ENCODE measurements at places on chromosomes 16 and 17.
A peak's percentile ranks its signal among the peaks of the same experiment; 100 is the strongest.

- no peak overlapping the region for H3K27ac ChIP-seq
- no peak for DNase-seq
These were observed 169.2 kb downstream of the LAT start for GRCh38 chr16:29154088-29154487.

DNA sequence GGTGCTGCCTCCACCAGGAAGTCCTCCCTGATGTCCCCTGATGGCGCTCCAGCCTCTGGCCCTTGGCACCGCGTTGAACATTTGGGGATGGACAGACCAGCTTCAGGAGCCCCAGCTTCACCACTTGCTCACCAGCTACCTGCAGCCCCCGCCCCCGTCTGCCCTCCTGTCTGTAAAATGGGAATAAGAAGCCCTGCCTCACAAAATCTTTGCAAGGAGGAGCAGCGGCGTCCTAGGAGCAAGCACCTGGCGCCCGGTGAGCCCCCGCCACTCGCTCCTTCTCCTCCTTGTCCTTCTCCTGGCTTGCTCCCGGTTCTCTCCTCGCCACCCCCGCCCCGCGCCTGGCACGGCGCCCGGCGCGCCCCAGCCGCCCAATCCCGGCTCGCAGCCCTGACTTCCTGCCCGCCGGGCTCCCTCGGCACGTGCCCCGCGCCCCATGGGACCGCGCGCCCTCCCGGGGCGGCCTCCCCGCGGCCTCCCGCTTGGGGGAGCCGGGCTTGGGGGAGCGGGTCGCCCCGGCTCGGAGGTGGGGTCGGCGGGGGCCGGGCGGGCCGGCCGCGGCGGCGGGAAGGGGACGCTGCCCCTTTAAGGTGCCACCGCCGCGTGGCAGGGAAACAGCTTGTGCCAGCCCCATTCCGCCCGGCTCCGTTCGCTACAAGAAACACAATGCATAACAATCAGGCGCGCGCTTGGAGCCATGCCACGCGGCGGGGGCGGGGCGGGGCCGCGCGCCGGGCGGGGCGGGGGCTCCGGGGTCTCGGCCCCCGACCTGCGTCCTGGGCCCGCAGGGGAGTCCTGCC, 9.1 kb upstream of the PPP1R1B start:
- peak overlapping the region; percentile 70 for H3K27ac ChIP-seq
- no peaks in the 10 kb centered on the region for H3K36me3 ChIP-seq
- DNase-seq, result no peak
- peak overlapping the region; percentile 74 for H3K4me3 ChIP-seq
- peaks cover 7% of the 10 kb centered on the region for H3K27me3 ChIP-seq
- peaks cover 19% of the 10 kb centered on the region for H3K4me1 ChIP-seq

DNA sequence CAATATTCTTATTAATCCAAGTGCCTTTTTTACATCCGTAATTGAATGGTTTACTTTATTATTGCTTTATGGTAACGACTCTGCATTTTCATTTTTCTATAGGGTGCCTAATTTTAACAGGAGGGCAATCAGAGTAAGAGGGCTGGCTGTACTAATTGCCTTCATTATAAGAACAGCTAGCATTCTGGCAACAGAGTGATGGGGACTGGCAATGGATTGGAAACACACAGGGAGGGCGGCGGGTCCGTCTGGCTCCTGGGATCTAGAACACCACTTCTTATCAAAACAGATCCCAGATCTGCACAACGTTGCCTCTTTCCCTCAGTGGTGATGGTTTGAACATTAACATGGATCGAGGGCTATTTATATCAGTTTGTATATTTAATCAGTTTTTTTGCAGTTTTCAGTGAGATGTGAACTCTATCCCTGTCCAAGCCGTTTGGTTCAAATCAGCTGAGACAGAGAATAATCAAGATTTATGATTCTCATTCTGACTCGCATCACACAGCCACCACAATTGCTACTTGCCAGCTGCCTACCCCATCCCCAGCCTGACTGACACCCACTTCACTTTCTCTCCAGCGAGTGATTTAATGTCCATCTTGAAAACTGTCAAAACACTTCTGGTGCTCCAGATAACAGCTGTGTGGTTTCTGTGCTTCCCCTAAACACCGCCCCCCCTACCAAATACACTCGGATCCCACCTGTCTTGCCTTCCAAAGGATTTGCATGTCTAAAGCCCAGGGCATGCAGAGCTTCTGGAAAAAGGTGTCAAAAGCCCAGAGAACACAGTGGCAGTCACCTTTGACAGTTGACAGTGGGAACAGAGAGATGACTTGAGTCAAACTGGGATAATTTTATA, 327.9 kb downstream of the HS3ST4 start:
- no peak overlapping the region for H3K27ac ChIP-seq
- H3K4me1 ChIP-seq, result no peaks in the 10 kb centered on the region
- H3K4me3 ChIP-seq, result no peak overlapping the region
- H3K36me3 ChIP-seq, result no peaks in the 10 kb centered on the region
- DNase-seq, result no peak

DNA sequence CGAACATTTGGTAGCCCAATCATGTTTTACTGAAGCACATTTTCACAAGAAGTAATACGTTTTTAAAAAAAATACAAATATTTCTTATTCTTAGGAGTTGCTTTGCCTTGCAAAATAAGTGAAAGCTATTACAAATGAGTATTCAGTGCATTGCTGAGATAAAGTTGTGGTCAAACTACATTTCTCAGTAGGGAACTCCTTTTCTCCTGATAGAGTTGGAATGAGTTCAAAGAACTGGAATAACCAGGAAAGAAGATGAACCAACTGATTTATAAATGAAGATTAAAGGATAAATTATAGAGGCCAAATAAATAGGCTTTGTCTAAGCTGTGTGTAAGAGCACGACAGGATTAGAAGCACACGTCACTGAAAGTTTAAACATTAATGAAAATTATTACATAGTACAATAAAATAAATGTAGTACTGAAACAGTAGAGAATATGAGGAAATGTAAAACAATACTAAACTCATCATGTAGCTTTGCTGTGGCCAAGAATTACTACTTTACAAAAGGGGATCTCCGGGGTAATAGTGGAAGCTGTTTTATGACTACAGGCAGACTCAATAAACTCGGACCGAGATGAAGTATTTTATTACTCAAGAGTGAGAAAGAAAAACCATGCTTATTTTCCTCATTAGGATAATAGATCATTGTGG, 73.6 kb downstream of the KCNJ2 start:
- no peak overlapping the region for H3K27ac ChIP-seq
- H3K4me3 ChIP-seq, result no peak overlapping the region
- no peaks in the 10 kb centered on the region for H3K27me3 ChIP-seq
- H3K4me1 ChIP-seq, result no peaks in the 10 kb centered on the region

- H3K4me3 ChIP-seq, result no peak overlapping the region
- no peaks in the 10 kb centered on the region for H3K27me3 ChIP-seq
- no peak overlapping the region for H3K27ac ChIP-seq
- H3K4me1 ChIP-seq, result peaks cover 60% of the 10 kb centered on the region
- DNase-seq, result no peak
These were observed 8.2 kb upstream of the CCL2 start for GRCh38 chr17:34246881-34247280.

DNA sequence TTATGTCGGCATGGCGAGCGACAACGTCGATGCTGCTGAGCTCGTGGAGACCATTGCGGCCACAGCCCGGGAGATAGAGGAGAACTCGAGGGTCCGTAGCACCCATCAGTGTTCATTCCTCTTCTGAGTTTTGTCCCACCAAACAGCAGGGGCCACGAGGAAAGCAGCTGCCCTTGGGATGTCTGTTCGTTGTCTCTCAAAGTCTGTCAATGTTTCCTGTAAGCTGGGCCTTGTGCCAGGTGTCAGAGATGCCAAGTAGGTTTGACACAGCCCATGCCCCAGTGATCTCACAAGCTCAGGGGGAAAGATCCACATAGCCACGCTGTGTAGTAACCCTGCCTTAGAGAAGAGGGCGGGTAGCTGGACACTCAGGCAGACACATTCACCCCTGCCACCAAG, 22.6 kb downstream of the NTAN1 start:
- H3K4me1 ChIP-seq, result peaks cover 17% of the 10 kb centered on the region
- peaks cover 94% of the 10 kb centered on the region for H3K36me3 ChIP-seq
- no peaks in the 10 kb centered on the region for H3K27me3 ChIP-seq
- no peak overlapping the region for H3K4me3 ChIP-seq

DNA sequence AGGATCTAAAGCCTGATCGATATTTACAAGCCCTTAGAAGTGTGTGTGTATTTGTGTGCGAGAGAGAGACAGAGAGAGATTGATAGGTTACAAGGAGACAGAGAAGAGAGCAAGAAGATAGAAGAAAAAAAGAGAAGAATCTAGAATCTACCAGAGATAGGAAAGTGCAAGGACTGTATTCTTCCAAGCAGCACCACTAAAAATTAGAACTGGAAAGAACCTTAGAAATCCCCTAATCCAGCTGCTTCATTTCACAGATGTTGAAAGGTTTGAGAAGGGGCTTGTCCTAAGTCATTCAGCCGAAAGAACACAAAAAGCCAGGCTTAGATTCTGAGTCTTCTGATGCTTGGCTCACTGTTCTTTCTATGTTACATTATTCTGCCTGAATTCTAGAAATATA, 92.2 kb downstream of the HS3ST3A1 start:
- H3K27ac ChIP-seq, result no peak overlapping the region
- H3K4me3 ChIP-seq, result no peak overlapping the region
- no peaks in the 10 kb centered on the region for H3K4me1 ChIP-seq
- DNase-seq, result no peak

DNA sequence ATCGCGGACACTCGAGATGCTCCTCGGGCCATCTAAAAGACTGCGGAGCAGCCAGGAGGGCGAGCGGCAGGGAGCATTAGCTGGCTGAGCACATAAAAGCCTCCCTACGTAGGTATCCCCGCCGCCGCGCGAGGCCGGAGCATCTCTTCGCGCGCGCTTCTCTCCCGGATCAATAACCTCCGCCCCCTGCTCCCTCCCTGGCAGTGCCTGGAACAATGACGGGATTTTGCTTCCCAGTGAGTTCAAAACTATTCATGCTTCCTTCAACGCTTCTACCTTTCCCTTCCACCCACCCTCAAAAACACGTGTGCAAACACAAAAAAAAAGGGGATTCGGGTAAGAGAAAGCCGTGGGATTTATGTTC, 984 bp downstream of the CENPV start:
- H3K27ac ChIP-seq, result no peak overlapping the region
- peaks cover 17% of the 10 kb centered on the region for H3K4me1 ChIP-seq
- H3K36me3 ChIP-seq, result peaks cover 6% of the 10 kb centered on the region
- DNase-seq, result no peak

DNA sequence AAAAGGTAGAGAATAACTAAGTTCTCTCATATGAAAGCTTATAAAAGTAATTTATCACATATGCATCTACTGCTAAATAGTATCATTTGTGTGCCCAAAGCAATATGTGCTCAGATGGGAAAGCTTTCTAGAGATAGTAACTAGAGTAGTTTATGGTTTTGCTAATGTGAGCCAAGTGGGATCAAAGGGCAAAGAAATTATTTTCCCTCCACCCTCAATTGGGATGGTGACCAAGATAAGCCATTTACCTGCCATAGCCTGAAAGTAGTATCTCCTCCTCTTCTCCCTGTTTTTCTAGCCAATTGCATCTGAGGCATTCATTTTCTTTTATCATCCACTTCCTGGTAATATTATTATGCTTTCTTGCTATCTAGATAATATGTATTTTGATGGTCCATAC, 41.9 kb upstream of the KCNJ16 start:
- H3K36me3 ChIP-seq, result no peaks in the 10 kb centered on the region
- no peaks in the 10 kb centered on the region for H3K4me1 ChIP-seq
- no peak overlapping the region for H3K27ac ChIP-seq
- H3K4me3 ChIP-seq, result no peak overlapping the region
- no peaks in the 10 kb centered on the region for H3K27me3 ChIP-seq

- H3K36me3 ChIP-seq, result no peaks in the 10 kb centered on the region
- no peak for DNase-seq
- H3K4me3 ChIP-seq, result no peak overlapping the region
- no peak overlapping the region for H3K27ac ChIP-seq
These were observed 245.5 kb downstream of the STX8 start for GRCh38 chr17:9330141-9330540.

- no peak overlapping the region for H3K27ac ChIP-seq
- peaks cover 79% of the 10 kb centered on the region for H3K36me3 ChIP-seq
- DNase-seq, result no peak
These were observed 33.1 kb downstream of the NLRC5 start for GRCh38 chr16:57022445-57022844.

- H3K4me1 ChIP-seq, result no peaks in the 10 kb centered on the region
- H3K27ac ChIP-seq, result no peak overlapping the region
- H3K4me3 ChIP-seq, result no peak overlapping the region
- no peaks in the 10 kb centered on the region for H3K36me3 ChIP-seq
- H3K27me3 ChIP-seq, result no peaks in the 10 kb centered on the region
- no peak for DNase-seq
These were observed 200.3 kb downstream of the CYLD start for GRCh38 chr16:50942143-50942542.

GRCh38 chr16:86978445-86979030, 338.7 kb downstream of the C16orf95 start:
- H3K36me3 ChIP-seq, result no peaks in the 10 kb centered on the region
- no peak overlapping the region for H3K27ac ChIP-seq
- peaks cover 14% of the 10 kb centered on the region for H3K27me3 ChIP-seq
- H3K4me3 ChIP-seq, result no peak overlapping the region
- peaks cover 4% of the 10 kb centered on the region for H3K4me1 ChIP-seq

GRCh38 chr16:29891525-29892457, 7.6 kb downstream of the SEZ6L2 start:
- H3K27me3 ChIP-seq, result peaks cover 2% of the 10 kb centered on the region
- H3K4me1 ChIP-seq, result no peaks in the 10 kb centered on the region
- H3K36me3 ChIP-seq, result no peaks in the 10 kb centered on the region
- no peak overlapping the region for H3K4me3 ChIP-seq
- H3K27ac ChIP-seq, result no peak overlapping the region

DNA sequence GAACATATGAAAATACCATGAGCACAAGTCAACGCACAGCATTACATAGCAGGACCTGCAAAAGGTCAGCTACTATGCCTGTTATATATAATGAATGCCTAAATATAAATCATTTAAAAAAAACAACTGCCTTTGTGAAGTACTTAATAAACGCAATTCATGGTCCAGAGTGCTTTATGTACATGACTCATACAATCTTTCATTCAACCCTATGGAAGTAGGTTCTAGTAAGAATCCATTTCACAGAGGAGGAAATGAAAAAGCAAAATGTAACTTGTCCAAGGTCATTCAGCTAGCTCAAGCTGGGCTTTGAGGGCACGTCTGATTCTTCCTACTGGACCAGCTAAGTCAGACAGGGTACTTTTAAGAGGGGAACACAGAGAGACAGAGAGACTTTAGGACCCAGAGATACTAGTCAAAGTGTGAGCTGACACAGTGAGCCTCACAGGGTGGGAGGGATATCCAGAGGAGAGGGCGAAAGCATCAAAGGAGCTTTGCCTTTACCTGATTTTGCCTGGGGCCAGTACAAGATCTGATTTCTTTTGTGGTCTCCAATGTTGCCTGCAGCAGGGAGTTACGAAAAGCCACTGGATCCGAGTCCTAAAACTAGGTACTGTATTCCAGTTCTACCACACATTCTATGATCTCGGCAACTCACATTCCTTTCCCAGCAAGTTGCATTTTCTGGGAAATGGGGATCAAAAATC, 83.4 kb upstream of the ZFHX3 start:
- H3K27ac ChIP-seq, result no peak overlapping the region
- H3K4me3 ChIP-seq, result no peak overlapping the region
- no peaks in the 10 kb centered on the region for H3K27me3 ChIP-seq
- H3K36me3 ChIP-seq, result no peaks in the 10 kb centered on the region
- peaks cover under 1% of the 10 kb centered on the region for H3K4me1 ChIP-seq
- DNase-seq, result no peak
